Effector CD4-positive, alpha-beta T cell (primary cell): ENCODE measurements at places on chromosomes 12 and 14.

DNA sequence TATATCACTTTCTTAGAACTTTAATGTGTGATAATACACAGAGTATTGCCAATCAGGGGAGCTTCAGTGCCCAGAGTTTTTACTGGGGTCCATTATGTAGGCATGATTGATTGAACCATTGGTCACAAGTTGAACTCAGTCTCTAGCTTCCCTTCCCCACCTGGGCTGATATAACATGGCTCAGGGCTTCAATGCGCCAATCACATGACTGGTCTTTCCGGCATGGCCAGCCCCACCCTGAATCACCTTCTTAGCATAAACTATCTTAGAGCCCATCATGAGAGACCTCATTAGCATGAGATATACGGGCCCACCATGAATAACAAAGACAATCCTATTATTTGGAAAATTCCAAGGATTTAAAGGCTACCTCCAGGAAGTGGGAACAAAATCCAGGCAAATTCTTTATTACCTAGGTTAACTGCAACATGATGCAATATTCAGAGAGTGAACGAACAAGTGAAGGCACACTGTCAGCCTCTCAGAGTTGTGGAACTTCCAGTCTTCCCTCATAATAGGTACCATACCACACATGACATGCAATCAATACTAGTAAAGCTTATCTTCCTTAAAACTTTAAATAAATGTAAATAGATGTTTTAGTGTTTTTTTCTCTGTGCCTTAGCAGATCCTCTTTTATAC is 3.2 kb upstream of the CLEC4A start:
- no peak for DNase-seq

GRCh38 chr12:24551163-24551786 is 397.6 kb downstream of the BCAT1 start:
- DNase-seq = no peak

DNA sequence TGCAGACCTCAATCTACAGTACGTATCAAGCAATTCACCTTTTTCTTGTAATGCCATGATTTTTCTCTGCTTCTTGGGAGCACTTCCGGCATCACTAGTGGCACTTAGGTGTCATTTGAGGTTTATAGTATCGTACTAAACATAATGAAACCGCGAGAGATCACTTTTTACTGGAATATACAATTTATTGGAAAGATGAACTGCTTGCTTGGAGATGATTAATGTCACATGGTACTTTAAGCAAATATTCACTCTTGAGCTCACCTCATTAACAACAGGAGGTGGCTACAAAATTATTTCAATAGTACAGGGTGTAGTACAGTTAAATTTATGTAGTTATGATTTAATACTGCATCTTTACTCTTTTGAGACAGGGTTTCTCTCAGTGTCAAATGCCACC is 11.5 kb downstream of the FUT8 start:
- DNase-seq = no peak

- no peak for DNase-seq
Measured at GRCh38 chr14:80575763-80576162, 364.5 kb upstream of the DIO2 start.

GRCh38 chr12:30546121-30546520 is 149.5 kb downstream of the IPO8 start:
- no peak for DNase-seq
